ENCODE measurements at places on chromosomes 13 and 19.

- DNase-seq = no peak
Observed at GRCh38 chr13:52651897-52652195, 790 bp upstream of the SUGT1 start.

DNA sequence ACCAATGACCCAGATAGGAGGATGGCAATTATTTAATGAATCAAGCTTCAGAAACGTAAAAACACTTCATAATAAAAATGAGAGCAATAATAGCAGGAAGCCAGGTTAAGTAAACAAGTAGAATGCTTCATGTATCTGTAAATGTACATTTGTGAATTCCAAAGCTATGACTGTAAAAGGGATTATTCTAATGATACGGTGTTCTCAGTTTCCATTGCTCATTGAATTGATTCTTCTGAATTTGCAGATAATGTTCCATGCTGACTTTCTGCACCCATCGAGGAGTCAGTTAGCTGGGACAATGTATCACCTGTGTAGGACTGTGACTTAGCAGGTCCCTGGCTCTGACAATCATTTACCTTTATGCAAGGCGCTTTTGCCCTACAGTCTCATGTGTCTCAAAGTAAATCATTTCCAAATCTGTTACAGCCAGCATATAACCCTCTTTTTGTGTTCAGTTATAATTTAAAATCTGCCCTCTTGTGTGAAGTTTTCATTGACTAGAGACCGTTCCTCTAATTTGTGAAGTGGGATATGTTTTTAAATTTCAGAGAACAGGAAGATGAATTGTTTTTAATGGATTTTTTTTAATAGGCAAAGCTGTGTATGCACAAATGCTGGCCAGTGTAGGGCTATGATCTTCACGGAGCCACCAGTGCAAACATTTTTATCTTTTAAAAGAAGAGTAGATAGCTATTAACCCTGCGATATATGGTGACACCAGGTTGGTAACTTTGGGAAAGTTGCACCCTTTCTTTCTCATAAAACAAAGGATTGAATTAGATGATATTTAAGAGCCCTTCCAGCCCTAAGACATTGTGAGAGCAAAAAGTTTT, 267.1 kb downstream of the KLF5 start:
- DNase-seq = no peak

- DNase-seq = no peak
Observed at GRCh38 chr13:113854238-113855011, 9.5 kb downstream of the GAS6 start.

DNA sequence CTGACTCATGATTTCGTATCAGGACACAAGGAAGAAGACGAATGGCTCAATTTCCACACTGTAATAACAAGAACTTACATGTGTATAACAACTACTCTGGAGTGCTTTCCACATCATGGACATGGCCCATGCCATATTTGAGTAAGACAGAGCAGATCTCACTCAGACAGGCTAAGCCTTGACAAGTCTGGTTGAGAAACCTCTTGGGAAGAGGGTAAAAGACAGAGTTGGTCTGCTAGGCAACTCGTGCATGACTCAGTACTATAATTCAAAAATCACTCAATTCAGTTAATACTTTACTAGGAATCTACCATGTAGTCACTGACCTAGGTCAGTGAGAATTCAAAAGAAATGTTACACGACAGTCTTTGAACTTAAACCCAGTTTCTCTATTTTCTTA, 5.7 kb upstream of the THSD1 start:
- DNase-seq = no peak

DNA sequence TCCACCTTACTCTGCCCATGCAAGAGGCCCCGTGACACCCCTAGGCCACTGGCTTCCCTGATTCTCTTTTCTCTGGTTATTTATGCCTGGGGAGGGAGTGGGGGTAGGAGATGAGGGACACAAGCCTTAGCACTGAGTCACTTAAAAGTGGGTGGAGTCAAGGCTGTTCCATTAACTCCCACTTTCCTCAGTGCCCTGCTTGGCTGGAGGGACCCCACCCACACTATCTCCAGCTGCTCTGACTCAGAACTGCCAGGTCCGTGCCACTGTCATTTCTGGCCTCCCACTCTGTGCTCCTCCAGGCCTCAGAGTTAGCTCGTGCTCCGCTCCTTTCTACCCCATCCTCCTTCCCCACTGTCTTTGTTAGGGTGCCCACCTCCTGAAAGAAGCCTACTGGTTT, 113.4 kb upstream of the UQCRFS1 start:
- no peak for DNase-seq

DNA sequence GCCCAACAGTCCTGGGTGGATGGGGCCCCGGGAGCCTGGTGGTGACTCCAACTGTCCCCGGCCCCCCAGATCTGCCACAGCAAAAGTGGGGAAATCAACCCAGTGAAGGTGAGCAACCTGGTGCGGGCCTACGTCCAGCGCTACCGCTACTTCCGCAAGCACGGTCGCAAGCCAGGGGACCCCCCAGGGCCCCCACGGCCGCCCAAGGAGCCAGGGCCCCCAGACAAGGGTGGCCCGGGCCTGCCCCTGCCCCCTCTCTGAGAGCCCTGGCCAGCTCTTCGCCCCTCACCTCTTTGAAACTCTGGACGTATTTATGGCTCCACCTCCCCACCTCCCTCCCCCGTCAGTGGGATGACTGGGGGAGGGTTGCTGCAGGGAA, 7.5 kb downstream of the IRF3 start:
- no peak for DNase-seq

GRCh38 chr19:44777715-44778347, at the start of gene CBLC:
Gene CBLC (plus strand): TSS chr19:44777890. CDS start chr19:44777932, 42 bp downstream.
- DNase-seq = peak; percentile 94

DNA sequence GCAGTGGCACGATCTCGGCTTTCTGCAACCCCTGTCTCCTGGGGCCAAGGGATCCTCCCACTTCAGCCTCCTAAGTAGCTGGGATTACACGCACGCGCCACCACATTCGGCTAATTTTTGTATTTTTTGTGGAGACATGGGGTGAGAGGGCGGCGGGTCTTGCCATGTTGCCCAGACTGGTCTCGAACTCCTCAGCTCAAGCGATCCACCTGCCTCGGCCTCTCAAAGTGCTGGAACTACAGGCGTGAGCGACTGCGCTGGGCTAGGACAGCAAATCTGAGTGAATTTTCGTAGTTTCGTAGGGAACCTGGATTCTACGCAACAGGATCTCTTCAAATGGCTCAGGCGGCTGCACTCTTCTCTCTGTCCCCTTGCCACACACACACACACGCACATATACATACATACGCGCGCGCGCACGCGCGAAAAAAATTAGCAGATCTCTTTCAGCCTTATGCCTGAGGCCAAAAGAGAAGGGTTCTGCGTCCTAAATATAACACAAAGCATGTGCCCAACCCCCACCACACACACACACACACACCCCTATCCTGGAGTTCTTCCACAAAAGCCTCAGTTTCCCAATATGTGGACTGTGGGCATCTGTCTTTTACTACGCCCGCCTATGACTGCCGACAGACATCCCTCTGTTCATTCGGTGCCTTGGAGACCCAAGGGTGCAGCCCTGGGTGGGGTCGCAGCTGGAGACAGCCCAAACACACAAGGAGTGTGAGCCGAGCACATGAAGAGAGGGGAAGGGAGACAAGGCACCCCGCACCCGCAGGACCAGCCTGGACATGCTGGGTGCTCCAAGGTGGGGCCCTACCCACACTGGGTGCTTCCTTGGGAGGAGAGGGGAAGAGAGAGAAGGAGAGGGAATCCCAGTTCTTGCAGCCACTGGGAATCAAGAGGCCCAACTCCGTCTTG, 616 bp downstream of the PINLYP start:
- peak; percentile 23 for DNase-seq

GRCh38 chr19:611481-611868, 21.8 kb downstream of the HCN2 start:
- DNase-seq = no peak

DNA sequence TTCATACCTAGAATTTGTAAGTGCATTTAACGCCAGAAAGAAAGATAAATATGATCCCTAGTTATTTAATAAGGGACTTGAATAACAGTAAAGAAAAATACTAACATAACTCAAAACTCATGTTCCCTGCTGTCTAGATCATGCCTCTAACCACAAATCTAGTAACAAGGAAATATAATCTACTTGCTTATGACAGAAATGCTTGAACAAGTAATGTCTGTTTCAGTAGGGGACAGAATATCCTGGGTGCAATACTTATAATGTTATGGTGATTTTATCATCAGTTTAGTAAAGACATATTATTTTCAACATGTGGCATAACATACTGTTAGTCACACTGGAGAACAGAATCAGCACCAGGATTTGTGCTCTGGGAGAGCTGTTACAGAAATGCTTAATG, 861.9 kb upstream of the SLITRK1 start:
- DNase-seq = no peak

- no peak for DNase-seq
Observed at GRCh38 chr13:99013951-99014350, 36.1 kb upstream of the DOCK9 start.

GRCh38 chr19:1567116-1567847, 843 bp downstream of the MEX3D start:
- DNase-seq = peak; percentile 53

DNA sequence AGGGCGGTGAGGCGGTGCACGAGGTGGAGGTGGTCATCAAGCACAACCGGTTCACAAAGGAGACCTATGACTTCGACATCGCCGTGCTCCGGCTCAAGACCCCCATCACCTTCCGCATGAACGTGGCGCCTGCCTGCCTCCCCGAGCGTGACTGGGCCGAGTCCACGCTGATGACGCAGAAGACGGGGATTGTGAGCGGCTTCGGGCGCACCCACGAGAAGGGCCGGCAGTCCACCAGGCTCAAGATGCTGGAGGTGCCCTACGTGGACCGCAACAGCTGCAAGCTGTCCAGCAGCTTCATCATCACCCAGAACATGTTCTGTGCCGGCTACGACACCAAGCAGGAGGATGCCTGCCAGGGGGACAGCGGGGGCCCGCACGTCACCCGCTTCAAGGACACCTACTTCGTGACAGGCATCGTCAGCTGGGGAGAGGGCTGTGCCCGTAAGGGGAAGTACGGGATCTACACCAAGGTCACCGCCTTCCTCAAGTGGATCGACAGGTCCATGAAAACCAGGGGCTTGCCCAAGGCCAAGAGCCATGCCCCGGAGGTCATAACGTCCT, 9.4 kb upstream of the PROZ start:
- DNase-seq = no peak

- DNase-seq = no peak
Observed at GRCh38 chr13:99431927-99432608, 69.2 kb upstream of the TM9SF2 start.

DNA sequence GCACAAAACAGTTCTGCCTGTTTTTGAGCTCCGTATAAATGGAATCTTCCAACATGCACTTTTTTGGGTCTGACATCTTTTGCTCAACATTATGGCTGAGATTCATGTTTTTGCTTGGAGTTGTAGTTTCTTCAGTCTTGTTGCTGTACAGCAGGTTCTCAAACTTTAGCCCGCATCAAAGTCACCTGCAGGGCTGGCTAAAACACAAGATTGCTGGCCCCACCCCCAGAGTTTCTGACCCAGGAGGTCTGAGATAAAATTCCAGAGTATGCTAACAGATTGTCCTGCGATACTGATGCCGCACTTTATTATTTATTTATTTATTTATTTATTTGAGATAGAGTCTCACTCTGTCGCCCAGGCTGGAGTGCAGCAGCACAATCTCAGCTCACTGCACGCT, 79.8 kb upstream of the WASF3 start:
- peak; percentile 76 for DNase-seq

DNA sequence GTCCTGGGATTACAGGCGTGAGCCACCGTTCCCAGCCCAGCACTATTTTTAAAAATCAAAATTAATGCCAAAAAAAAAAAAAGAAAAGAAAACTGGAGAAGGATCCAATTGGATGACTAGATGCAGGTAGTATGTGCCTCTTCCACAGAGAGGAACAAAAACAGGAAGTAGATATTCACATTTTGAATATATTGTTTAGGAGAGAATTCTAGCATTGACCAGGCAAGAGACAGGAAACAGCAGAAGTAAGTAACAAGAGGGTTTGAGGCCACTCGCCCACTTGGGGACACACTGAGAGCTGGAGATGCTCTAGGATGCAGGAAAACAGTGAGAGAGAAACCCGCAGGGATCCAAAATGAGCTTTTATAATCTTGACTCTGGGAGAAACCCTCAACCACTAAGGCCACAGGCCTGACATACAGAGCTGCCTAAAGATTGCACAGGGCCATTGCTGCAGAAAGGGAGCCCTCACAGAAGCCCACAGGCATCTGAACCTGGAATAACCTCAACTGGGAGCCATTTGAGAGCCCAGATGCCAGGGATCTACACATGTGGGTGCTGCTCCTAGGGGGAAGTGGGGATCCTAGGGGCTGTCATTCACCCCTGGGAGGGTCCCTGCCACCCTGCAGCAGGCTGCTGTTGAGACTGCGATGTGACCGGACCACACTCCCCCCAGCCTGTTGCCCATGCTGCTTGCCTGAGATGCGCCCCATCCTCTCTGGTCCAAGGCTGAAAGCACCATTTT, 28.2 kb downstream of the IGFL2 start:
- DNase-seq = no peak

DNA sequence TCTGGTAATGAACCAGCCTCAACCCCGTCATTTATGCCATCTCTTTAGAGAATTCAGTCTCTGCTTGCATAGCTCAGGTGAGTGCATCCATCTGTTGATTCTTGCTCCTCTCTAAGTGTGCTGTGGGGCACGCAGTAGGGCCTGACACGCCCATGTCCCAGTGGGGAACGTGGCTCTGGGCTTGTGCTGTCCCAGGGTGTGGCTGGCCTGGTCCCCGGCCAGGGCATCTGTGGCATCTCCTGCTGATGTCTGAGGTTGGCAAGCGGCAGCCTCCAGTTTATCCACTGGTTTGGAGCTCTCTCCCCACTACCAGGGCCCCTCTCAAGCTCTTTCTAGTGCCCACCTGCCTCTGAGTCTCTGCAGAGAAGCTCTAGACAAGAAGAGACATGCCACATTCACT, 146.6 kb upstream of the GJB6 start:
- no peak for DNase-seq

DNA sequence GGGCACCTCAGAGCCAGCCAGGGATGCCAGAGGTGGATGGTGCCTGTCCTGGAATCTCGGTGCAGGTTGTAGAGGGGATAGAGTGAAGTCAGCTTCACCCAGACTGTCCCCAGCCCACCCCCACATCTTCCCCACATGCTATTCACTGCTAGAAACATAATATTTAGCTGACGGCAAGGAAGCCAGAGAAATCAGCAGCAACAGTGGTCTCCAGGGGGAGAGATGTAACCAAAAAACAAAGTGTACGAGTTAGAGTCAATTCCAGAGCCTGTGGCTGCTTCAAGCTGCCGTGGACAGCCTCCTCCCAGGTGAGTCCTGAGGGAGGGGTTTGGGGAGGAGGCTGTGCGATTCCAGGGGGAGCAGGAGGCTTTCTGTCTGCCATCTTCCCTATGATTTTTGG, 97.6 kb downstream of the ZNF536 start:
- no peak for DNase-seq

DNA sequence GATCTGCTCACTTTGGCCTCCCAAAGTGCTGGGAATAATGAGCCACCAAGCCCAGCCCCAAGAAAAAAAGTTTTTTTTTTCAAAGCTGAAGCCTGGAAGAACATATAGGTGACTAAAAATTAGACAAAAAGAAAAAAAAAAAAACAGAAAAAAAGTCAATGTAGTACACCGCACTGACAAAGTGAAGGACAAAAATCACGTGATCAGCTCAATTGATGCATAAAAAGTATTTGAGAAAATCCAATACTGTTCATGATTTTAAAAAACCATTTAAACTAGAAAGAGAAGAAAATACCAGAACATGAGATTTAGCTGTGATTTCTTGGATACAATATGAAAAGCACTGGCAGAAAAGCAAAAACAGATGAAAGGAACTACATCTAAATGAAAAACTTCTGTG, 10.5 kb upstream of the ERVV-2 start:
- no peak for DNase-seq

- no peak for DNase-seq
Observed at GRCh38 chr13:21218351-21219035, 42.0 kb downstream of the MRPL57 start.

- no peak for DNase-seq
Observed at GRCh38 chr13:100434010-100434763, 154.4 kb downstream of the GGACT start.

Measured in trophoblast cell (in vitro differentiated cells and primary cell).